Pancreas (tissue), 10 donors: ENCODE measurements at places on chromosomes 7 and 10. TPM values are rescaled to one million over a fixed set of nuclear protein-coding genes. Genes with fewer than 3 reads are reported as not detected.

Gene NUTM2E
- total RNA-seq: 0.24 TPM

Gene KLF14
- total RNA-seq: 0.31 TPM

Gene TEX36
- not detected for total RNA-seq

DNA sequence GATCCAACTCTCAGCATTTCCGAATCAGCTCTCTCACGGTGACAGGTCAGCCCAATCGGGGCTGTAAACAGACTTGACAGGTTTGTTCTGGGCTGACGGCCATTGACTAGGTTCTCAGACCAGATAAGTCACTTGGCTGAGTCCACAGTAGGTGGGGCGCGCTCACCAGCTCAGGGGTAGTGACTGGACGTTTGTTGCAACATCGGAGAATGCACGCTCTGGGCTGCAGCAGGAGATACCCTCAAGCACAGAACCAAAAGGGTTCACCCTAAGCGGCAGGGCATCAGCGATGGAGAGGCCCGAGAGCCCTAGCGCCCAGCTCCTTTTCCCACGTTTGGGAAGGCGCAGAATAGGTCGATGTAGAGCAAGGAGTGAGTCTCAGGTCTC is 1.8 kb downstream of the KLLN start:
- peak overlapping the region; percentile 98 for H3K27ac ChIP-seq
- peaks cover 4% of the 10 kb centered on the region for H3K4me1 ChIP-seq
- DNase-seq: peak; percentile 90
- peak overlapping the region; percentile 77 for H3K4me3 ChIP-seq

DNA sequence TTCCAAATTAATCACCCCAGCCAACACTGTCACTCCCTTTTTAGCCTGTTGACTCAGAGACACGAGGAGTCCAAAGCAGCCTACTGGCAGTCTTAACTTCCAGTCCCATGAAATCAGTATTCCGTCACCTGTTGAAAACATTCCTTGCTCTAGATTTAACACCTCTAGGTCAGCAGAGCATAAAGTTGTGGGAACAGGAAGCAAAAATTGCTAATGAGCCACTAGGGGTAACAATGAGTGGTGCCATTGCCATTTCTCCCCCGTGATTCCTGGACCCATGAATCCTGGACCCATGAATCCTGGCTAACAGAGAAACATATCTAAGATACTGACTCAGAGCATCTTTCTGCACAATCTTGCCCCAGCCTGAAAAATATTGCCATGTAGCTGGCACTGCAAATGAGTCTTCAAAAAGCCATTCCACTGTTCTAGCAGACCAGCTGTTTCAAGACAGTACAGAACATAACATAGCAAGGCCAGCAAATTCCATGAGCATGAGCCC is 252.7 kb upstream of the PTER start:
- no peak overlapping the region for H3K27ac ChIP-seq
- DNase-seq: no peak
- no peaks in the 10 kb centered on the region for H3K4me1 ChIP-seq
- no peaks in the 10 kb centered on the region for H3K36me3 ChIP-seq

GRCh38 chr10:84837041-84837812 is 508.8 kb downstream of the CCSER2 start:
- DNase-seq: no peak
- H3K4me1 ChIP-seq: no peaks in the 10 kb centered on the region
- H3K27ac ChIP-seq: no peak overlapping the region
- no peaks in the 10 kb centered on the region for H3K27me3 ChIP-seq
- H3K36me3 ChIP-seq: no peaks in the 10 kb centered on the region

DNA sequence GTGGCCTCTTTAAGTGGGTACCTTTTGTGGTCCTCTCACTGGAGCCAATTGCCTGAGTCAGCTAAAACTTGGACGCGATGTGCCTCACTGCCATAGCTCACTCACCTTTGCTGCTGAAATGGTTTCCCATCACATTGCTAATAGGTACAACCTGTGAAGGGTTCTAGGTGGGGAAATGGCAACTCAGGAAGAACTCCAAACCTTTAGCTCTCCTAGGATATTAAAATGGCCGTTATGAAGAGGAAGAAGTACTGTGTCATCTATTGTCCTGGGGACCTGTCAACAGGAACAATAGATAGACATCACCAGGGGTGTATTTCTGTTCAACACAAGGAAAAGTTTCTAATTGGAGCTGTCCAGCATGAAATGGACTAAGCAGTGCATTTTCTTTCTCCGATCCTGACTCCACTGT is 1.2 kb upstream of the ZNF655 start:
- peak overlapping the region; percentile 93 for H3K4me3 ChIP-seq
- H3K27ac ChIP-seq: no peak overlapping the region
- peaks cover 20% of the 10 kb centered on the region for H3K4me1 ChIP-seq
- DNase-seq: no peak

DNA sequence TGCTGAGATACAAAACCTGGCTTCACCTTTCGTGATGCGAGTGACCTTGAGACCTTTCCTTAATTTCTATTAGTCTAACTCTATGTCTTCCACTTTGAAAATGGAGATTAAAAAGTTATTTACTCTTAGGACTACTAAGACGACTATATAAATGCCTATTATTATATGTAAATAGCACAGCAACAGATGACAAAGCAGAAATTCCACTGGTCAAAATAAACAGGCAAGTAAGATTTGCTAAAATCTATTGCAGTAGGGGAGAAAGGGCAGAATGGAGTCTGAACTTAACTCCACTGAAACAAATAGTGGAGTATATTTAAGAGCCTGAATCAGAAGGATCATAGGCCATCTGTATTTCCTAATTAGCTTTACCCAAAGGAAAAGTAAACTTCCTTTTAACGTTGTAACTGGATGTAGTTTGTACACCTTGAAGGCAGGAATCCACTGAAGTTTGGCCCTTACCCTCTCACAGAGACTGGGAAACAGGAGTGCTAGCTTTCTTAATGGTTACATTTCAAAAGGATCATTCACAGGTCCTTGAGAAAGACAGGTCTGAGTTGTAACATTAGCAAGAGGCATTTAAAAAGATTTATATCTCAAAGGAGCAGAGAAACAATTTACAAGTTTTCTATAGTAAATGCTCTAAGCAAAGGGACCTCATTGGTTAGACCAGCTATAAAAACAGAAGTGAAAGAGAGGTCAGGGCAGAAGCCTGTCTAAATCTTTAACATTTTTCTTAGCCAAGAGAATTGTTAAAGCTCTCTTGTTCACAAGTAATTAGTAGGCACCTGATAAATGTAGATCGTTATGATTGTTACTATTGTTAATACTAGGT is 332.5 kb downstream of the ZWINT start:
- no peaks in the 10 kb centered on the region for H3K27me3 ChIP-seq
- no peaks in the 10 kb centered on the region for H3K36me3 ChIP-seq
- DNase-seq: no peak
- H3K4me3 ChIP-seq: no peak overlapping the region
- no peaks in the 10 kb centered on the region for H3K4me1 ChIP-seq
- H3K27ac ChIP-seq: no peak overlapping the region

- no peaks in the 10 kb centered on the region for H3K36me3 ChIP-seq
- no peak overlapping the region for H3K4me3 ChIP-seq
- H3K4me1 ChIP-seq: peaks cover 25% of the 10 kb centered on the region
- H3K27ac ChIP-seq: peak overlapping the region; percentile 35
Observed at GRCh38 chr7:130365511-130366441, 14.5 kb upstream of the CPA1 start.

DNA sequence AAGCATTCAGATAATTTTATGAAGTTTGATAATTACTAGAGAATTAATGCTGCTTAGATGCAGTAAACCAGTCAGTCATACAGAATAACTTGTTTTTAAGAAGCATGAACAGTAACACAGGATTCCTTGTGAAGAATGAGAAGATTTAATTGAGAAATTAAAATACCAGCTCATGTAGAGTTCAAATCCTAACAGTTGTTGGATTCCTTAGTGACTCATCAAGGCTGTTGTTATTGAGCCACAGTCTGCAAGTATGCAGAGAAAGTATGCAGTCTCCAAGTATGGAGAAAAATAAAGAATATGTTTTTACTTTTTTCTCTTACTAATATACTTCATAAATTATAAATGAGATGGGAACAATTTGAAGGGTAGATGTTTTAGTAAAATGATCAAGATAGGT is 30.2 kb upstream of the CYP26C1 start:
- H3K4me3 ChIP-seq: no peak overlapping the region
- no peaks in the 10 kb centered on the region for H3K36me3 ChIP-seq
- H3K4me1 ChIP-seq: no peaks in the 10 kb centered on the region
- DNase-seq: no peak

DNA sequence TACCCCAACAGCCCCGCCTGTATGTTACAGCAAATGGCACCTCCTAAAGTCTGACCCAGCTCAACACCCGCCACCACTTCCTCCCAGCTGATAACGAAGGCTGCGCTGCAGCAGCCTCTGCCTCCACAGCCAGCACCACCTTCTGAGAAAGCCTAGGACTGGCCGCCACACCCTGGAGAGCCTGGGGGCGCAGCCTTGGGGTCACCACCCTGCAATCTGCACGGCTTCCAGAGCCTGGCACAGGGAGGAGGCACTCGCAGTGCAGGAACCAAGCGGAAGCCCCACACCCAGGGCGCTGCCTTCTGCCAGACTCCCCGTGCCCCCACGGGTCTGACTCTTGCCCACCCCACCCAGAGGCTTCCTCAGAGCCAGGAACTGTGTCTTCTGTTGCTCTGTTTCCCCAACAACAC is 112.5 kb downstream of the MAD1L1 start:
- no peak overlapping the region for H3K4me3 ChIP-seq
- H3K36me3 ChIP-seq: no peaks in the 10 kb centered on the region
- H3K27me3 ChIP-seq: no peaks in the 10 kb centered on the region
- DNase-seq: no peak

DNA sequence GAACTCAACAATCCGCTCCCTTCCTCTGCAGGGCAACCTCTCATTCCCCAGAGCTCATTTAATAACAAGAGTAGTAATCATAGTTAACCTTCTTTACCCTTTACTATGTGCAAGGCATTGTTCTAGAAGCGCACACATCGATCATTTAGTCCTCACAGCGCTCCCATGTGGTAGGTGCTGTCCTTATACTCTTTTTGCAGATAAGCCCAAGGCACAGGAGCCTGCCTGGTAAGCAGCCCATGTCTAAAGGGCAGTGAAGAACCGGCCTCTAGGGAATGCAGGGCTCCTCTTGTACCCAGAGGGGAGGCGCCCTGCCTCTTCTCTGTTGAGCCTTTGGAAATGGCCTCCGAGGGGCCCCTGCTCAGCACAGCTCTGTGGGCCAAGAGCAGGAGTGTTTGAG is 14.3 kb downstream of the CHST3 start:
- H3K4me3 ChIP-seq: no peak overlapping the region
- peaks cover 11% of the 10 kb centered on the region for H3K4me1 ChIP-seq
- peak overlapping the region; percentile 27 for H3K27ac ChIP-seq

DNA sequence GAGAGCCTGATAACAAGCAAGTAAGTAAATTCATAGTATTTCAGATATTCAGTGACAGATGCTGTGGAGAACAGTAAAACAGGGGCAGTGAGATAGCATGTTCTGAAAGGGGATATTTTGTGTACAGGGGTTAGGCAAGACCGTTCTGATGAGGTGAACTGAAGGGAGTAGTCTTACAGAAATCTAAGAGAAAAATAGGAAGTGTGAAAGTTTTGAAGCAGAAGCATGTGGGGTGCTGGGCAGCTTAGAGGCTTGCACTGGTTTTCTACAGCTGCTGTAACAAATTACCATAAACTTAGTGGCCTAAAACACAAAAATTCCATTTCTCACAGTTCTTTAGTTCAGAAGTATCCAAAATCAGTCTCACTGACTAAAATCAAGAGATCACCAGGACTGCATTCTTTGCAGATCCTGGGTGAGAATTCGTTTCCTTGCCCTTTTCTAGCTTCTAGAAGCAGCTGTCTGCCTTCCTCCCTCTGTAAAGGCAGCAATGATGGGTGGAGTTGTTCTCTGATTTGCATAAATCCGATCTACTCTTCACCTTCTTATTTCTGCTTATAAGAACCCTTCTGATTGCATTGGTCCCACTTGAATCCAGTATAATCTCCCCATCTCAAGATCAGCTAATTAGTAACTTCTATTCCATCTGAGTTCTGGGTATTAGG is 7.5 kb upstream of the KLF14 start:
- H3K36me3 ChIP-seq: no peaks in the 10 kb centered on the region
- no peak overlapping the region for H3K27ac ChIP-seq
- H3K27me3 ChIP-seq: peaks cover 19% of the 10 kb centered on the region
- no peak for DNase-seq

- no peaks in the 10 kb centered on the region for H3K27me3 ChIP-seq
- no peak overlapping the region for H3K27ac ChIP-seq
- no peaks in the 10 kb centered on the region for H3K4me1 ChIP-seq
- no peak overlapping the region for H3K4me3 ChIP-seq
- no peak for DNase-seq
Observed at GRCh38 chr7:69631131-69631530, 32.9 kb downstream of the AUTS2 start.
